NCI-H226 (cell line): ENCODE measurements at places on chromosomes 6 and 20.

DNA sequence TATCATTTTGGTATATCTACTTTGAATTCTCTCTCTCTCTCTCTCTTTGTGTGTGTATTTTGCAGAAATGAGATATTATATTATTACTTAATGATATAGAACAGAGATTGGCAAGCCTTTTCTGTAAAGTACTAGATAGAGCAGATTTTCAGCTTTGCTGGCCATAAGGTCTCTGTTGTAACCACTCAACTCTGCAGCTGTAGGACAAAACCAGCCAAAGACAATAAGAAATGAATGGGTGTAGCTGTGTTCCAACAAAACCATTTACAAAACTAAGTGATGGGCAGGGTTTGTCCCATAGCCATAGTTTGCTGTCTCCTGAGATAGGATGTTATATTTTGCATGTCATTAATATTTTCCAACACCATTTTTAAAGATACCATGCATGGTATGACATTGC lies 91.2 kb upstream of the TSHZ2 start:
- no peak for DNase-seq

- peak; percentile 61 for DNase-seq
Observed at GRCh38 chr6:85669735-85670194, 27.1 kb upstream of the SYNCRIP start.

- DNase-seq, result no peak
Observed at GRCh38 chr6:147585256-147585655, 76.8 kb downstream of the SAMD5 start.

- no peak for DNase-seq
Observed at GRCh38 chr6:2556761-2557160, 194.0 kb downstream of the MYLK4 start.
